ENCODE measurements at places on chromosomes 3 and 15.

GRCh38 chr3:39180183-39180545 lies 12.2 kb downstream of the XIRP1 start:
- no peak for DNase-seq

GRCh38 chr3:194249323-194250097 lies 101.6 kb downstream of the CPN2 start:
- no peak for DNase-seq

DNA sequence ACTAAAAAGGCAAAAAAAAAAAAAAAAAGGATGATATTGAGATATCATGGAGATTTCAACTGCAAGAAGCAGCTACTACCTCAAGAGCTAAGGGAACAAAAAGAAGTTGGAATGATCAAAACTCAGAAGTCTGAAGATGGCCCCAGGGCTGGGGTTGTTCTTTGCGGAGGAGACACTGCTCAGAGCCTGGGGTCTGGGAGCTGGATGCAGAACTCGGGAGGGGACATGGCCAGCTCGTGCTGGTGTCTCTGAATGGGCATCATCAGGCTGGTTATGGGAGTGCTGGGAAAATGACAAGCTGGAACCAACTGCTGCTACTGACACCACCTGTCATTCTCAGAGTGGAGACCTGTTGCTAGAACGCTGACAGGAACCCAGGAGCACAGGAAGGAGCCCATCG lies 14.2 kb upstream of the ADIPOQ start:
- DNase-seq: no peak

DNA sequence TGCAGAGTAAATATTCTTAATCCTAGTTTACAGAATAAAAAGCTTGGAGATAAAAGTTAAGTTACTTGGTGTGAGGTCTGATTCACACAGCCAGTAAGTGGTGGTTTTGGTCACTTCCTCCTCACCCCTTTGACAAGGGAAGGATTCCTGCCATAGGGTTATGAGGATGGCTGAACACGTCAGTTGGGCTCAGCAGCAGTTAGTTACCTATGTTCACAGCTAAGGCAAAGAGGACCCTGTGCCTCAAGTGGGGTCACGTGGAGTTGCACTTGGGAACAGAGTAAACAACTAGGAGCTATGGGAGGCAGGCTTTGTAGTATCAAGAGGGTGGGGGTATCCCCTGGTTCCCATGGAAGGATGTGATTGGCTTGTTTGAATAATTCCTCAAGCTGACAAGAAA lies 232.2 kb downstream of the UBE2E2 start:
- no peak for DNase-seq

GRCh38 chr3:128573707-128574162 lies 76.9 kb downstream of the RPN1 start:
- DNase-seq: no peak

- peak; percentile 64 for DNase-seq
Observed at GRCh38 chr3:17672506-17672905, 69.9 kb downstream of the TBC1D5 start.

DNA sequence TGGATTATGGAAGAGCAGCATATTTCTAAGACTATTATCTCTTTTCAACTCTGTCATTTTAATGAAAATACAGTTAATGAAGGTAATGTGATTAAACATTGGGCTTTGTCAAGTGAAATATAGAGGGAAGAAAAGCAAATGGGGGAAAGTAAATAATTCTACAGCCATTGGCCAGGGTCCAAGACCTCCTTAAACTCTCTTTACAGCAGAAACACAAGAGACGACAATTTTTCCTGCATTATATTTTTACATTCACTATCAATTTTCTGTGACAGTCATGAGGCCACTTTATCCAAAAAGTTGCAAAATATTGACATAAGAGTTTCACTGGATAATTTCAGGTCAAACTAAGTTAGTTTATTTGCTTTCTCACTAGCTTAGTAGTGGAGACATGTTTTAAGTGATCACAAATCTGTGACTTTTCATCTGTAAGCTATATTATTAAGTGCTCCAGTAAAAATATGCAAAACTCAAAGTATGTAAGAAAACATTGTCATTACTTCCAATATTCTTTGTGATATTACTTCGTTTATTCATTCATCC lies 385.9 kb upstream of the DPH6 start:
- DNase-seq: no peak

- DNase-seq: no peak
Observed at GRCh38 chr3:194084284-194084683, 51.7 kb upstream of the HES1 start.

DNA sequence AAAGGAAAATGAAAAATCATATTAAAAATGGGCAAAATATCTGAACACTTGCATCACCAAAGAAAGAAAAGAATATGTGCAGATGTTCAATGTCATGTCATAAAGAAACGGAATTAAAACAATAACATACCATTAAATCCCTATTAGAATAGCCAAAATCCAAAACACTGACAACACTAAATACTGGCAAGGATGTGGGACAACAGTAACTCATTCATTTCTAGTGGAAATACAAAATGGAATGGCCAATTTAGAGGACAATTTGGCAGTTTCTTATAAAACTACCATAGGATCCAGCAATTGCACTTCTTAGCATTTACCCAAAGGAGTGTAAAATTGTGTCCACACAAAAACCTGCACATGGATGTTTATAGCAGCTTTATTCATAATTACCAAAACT lies 542.5 kb upstream of the UBE2E2 start:
- no peak for DNase-seq

- no peak for DNase-seq
Observed at GRCh38 chr15:49042165-49042564, 4.1 kb downstream of the SECISBP2L start.

GRCh38 chr15:97680606-97681220 lies 279.8 kb upstream of the ARRDC4 start:
- no peak for DNase-seq

DNA sequence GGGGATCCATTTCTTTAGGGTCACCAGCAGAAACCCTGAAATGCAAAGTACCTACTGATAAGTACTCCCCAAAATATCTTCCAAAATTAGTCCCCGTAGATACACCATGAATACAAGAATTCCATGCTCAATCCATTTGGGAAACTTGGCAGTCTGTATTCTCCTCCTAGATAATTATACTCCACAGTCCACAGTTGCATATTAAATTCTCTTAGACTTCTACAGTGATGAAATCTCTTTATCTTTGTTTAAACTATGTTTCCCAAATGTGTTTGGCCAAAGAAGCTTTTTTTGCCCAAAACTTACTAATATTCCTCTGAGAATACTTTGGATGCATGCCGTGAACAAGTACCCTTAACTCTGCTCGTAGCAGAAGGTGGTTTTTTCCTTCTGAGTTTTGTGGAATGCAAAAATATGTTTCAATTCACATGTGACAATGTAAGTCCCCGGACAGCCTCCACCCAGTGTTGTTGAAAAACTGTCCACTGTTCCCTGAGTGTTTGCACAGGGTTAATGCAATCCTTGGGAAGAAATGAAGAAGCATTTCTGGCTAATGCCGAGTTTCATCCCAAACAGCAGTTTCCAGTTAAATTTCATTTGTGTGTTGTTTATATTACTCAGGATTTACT lies 126.7 kb downstream of the ARNT2 start:
- no peak for DNase-seq

GRCh38 chr3:70748593-70748992 lies 436.2 kb upstream of the MDFIC2 start:
- no peak for DNase-seq

DNA sequence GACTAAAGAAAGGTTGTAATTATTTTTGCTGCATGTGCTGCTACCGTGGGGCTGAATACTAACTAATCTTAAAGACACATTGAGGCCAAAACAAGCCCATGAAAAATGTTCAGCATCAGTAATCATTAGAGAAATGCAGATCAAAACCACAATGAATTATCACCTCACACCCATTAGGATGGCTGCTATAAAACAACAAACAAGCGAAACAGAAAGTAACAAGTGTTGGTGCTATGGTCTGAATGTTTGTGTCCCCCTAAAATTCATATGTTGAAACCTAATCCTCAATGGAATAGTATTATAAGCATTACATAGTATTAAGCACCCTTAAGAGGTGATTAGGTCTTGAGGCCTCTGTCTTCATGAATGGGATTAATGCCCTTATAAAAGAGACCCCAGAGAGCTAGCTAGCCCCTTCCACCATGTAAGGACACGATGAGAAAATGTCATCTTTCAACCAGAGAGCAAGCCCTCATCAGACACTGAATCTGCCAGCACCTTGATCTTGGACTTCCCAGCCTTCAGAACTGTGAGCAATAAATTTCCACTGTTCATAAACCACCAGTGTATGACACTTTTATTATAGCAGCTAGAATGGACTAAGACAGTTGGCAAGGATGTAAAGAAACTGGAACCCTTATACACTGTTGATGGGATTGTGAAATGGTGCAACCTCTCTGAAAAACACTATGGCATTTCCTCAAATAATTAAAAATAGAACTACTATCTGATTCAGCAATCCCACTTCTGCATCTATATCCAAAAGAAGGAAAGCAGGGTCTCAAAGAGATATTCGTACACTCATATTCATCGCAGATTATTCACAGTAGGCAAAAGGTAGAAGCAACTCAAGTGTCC lies 76.1 kb downstream of the REC114 start:
- no peak for DNase-seq

DNA sequence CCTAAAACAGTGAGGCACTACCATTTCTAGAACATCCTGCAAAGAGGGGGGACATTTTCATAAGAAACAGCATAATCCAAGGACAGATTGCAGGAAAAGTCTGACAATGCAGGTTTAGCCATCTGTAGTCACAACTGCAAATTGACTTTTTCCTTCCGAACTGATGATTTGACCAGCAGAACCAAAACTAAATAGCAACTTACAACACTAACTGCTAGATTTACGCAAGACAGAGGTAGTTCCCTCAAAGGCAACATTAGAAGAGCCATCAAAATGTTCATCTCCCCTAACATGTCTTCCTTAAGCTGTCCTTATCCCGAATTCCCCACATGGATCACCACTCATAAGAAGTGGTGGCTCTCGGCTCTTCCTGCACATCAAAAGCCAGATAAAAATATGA lies 129.6 kb downstream of the GADL1 start:
- no peak for DNase-seq

DNA sequence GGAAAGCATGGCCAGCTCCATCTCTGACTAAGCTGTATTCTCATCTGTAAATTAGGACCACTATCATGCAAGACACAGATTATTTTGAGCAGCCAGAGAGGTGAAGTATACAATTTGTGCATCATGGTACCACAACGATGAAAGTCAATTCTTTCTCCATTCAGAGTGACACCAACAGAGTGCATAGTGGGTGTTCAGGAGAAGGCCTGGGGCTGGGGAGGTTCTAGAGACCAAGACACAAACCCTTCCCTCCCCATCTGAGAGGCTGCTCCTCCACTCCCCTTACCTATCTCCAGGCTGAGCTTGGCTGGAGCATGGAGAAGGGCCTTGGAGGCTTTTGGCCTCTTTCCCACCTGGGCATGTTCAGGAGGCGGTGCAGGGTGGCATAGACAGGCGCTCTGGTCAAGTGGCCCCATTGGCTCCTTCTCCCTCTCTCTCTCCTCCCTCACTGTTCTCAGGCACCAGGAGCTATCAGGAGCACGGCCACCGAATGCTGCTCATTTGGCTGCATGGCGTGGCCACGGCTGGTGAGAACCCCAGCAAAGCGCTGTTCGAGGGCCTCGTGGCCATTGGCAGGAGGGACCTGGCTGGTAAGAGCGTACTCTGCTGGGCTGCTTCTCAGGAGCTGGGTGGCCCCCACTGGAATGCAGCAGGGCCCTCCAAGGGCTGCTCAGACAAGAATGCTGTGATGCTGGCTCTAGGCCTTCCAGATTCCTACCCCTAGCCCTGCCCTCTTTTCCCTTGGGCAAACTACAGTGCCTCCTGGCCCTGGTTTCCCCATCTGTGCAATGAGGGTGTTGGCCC lies 37.9 kb downstream of the ANKDD1A start:
- no peak for DNase-seq

- DNase-seq: no peak
Observed at GRCh38 chr3:53422954-53423698, 71.3 kb upstream of the CACNA1D start.

DNA sequence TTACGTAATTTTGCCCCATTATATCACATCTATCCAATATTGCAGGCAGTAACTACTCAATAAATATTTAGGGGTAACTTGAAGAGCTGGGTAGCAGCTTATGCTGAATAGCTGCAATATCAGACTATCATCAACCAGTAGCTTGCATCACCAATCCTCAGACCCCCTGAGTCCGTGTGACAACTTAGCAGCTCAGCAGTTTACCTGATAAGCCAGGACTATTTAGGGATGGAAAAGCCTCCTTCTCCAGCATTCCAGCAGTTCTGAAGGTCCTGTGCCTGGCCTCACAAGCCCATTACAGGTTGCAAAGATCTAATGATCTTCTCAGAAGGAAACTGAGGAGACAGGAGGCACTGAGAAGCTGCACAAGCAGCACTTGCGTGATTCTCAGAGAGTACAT lies 32.9 kb downstream of the RORA start:
- no peak for DNase-seq

DNA sequence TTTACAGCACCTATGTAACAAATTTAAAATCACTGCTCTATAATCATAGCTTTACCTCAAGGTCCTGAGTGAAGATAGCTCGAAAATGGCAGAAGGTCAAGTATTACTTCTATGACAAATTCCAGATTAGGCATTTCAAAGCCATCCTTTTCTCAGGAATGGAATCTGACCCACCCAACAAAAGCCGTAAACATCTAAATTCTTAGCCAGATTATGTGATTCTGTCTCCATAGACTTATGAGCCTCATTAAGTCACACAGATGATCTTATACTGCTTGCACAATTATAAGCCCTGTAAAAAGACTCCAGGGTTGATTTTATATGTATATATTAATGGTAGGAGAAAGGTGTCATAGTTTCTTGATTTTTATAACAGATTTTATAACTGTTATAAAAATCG lies 56.9 kb downstream of the CEP152 start:
- no peak for DNase-seq

- DNase-seq: peak; percentile 90
Observed at GRCh38 chr3:14452740-14453710, 50.6 kb downstream of the SLC6A6 start.

- DNase-seq: no peak
Observed at GRCh38 chr3:25604107-25604805, 60.5 kb downstream of the TOP2B start.

DNA sequence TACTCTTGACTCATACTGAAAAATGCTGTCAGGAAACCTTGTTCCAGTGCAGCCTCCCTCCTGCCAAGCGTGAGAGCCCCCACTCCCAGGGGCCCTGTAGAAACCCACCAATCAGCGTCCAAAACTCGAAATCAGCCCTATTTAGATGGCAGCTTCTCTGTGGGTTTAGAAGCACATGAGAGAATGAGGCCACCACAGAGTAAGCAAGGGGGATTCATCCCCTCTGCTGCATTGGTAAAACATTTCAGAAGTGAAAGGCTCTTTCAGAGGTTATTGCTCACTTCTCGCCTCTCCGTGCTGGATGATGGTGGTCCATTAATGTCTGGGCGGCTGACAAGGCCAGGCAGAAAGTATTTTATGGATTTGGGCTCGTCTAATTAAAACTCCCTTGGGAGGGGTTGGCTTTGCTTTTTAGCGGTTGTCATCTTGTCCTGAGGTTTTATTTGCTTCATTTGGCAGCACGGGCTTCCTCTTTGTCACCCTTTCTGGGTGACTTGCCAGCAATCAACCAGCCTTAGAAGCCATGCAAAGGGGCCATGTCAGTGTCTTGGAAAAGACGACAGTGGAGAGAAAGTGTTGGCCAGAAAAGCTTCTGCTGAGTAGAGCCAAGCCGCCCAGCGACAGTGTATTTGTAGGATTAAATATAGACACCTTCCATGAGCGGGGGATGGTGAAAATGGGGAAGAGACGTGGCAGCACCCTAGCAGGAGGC lies 145.5 kb downstream of the ATP10A start:
- no peak for DNase-seq

GRCh38 chr3:29643034-29643425 lies 362.2 kb downstream of the RBMS3 start:
- no peak for DNase-seq
